ENCODE measurements at places on chromosomes 16 and 17.

GRCh38 chr16:87844120-87844733, 25.1 kb downstream of the SLC7A5 start:
- no peak for DNase-seq

- DNase-seq: no peak
Measured at GRCh38 chr17:72850410-72851118, 241.9 kb downstream of the SLC39A11 start.

- DNase-seq: no peak
Measured at GRCh38 chr17:2175294-2175628, 120.4 kb downstream of the HIC1 start.

GRCh38 chr16:56289862-56290261, 98.6 kb downstream of the GNAO1 start:
- no peak for DNase-seq

GRCh38 chr17:4249452-4250029, 14.2 kb downstream of the ANKFY1 start:
- no peak for DNase-seq

DNA sequence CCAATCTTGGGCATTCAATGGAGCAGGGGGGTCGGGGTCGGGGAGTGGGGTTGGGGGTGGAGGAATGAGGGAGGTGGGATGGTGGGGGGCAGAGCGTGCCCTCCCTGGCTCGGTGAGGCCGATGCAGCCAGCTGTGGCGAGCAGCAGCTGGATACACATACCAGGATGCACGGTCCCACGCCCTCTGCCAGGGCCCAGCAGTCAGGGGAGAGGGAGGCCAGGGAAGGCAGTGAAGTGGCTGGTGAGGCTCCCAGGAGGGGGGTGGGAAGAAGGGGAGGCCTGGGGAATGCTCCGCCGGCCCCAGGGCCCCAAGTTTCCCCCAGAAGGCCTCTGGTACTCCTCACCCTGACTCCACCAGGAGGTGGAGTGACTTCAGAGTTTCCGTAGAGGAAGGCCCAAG, 77.6 kb upstream of the LHX1 start:
- DNase-seq: no peak

DNA sequence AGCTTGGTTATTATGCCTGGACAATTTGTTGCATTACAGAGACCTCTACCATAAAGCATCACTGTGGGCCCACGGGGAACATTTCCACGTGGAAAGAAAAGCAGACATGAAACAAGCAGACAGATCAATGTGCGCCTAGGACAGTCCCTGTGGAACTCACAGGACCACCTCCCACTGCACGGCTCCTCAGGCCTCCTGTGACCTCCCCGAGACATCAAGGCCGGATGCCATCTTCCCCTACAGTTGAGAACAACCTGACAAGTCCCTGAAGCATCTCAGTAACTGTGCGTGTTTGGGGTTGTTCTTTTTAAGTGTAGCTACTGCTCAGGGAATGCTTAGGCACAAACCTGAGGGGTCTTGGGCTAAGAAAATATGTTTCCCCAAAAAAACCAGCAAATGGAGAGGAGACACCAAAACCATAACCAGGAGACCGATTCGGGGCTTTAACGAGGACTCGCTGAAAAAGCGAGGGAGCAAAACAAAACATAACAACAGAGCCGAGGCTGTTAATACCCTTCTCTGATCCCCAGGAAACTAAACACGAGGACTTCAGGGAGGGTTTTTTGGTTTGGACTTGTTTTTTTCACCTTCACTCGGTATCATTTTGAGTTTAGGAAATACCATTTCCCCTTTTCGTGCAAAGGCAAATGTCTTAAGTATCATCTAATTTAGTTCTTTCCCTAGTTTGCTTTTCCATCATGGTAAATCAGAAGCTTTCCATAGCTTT, 87.1 kb downstream of the CYTH1 start:
- no peak for DNase-seq

GRCh38 chr16:6634151-6634550, 698.5 kb upstream of the RBFOX1 start:
- DNase-seq: no peak

DNA sequence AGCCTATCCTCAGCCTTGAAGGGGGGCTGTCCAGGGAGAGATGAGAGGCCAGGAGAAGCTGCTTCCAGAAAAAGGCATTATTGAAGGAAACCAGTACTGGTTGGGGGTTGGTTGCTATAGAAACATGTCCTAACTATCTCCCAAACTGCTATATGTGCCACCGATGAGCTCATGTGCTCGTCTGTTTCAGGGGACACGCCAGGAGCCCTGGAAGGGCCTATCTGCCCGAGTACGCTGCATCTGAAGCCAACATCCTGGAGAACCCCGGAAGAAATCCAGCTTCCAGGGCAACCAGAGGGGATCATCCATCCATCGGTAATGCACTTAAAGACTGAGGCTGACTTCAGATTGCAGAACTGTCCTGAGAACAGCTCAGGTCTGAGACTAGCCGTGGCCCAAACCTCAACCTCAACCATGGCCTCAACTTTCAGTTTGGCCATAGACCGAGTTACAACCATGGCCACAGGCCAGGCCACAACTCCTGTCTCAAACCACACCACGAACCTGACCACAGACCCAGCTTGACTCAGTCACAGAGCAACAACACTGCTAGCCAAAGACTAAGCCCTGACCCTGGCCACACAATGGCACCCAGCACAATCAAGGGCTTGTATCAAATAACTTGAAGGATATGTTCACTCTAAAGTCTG, 10.2 kb downstream of the PITPNM3 start:
- no peak for DNase-seq

DNA sequence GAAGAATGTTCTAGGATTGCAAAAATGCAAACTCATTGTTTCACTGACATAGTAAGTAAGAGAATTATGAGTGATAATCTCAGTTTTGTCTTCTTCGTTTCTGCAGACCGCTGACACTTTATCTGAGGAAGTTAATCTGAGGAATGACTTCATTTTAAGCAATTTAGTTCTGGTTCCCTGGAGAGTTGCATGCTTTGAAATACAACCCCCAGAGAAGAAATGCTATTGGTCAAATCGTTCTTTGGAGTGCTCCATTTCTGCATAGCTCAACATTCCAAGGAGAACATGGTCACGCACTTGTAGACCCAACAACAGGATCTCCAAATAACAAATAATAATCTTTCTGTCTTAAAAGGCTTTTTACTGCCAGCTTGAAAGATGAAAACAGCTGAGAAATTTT, 427.1 kb downstream of the GRIN2A start:
- no peak for DNase-seq
